ELR (cell line): ENCODE measurements at places on chromosomes 2 and 18.

DNA sequence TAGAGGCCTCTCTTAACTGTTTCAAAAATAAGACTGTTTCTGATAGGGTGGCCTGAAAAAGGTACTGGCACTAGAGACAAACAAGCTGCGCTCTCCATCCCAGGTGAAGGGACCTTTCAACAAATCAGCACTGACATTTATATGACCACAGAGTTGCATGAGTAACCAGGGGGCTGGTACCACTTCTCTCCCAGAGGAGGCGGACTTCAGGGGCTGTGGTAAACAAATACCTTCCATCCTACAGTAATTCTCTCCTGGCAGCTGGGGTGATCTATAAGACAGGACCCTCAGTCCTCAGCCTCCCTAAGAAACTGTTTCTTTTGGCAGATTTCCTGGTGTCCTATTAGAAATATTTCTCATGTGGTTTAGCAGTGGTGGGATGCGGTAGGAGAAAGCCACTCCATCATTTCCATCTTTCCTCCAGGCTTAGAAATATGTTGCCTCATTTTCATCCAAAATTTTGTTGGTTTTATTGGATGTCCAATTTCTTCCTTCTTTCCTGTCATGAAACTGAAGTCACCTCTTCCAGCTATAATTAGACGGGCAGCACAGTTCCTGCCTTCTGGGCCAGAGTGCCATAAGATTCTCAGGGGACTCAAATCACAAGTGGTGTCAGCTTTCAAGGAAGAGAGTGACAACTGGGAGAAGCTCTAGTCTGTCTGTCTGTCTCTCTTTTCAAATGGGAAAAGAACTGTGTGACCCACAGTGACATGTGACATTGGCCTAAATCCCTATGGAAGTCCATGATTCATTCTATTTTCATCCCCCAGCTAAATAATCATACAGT is 96.4 kb downstream of the CYRIA start:
- no peak for DNase-seq

- DNase-seq, result peak; percentile 21
Observed at GRCh38 chr2:11669454-11670291, at the start of gene NTSR2. Gene NTSR2, minus strand, starts transcription at chr2:11670195. Its CDS starts 66 bp downstream, at chr2:11670129.

DNA sequence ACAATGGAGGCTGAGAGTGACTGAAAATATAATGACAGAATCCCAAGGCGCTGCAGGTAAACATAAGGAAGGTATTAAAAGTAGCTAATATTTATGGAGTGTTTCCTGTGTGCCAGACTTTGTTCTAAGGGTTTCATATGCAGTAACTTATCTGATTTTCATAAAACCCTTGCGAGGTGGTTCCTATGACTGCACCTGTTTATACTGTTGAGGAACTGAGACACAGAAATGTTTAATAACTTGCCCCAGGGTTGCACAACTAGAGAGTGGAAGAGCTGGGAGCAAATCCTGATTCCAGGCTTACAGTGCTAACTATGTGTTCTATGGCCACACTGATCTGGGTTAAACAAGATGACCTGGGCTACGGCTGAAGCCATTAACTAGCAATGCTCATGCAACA is 2.4 kb downstream of the SP110 start:
- no peak for DNase-seq

GRCh38 chr18:48767090-48767690 is 183.6 kb downstream of the SMAD7 start:
- no peak for DNase-seq

DNA sequence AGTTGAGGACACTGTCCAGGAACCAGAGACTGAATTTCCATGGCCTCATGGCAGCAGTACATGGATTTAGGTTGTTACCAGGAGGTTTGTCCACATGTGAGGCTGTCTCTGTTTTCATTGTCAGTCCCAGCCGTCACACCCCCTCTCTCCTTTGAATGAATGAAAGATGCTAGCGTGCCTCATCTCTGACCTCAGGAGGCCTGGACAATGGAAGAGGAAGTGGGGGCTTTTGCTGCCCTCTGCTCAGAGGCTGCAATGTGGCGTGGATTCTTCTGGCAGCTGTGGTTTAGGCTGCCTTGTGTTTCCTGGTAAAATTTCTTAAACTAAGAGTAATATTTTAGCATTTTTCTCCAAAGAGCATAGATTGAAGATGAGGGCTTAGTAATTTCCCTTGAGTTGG is 47.5 kb downstream of the RAB31 start:
- DNase-seq, result no peak

- DNase-seq, result no peak
Observed at GRCh38 chr2:240143276-240143675, 2.8 kb upstream of the OTOS start.

- no peak for DNase-seq
Observed at GRCh38 chr18:12556946-12557806, 100.7 kb downstream of the SPIRE1 start.

GRCh38 chr2:146994246-146994645 is 850.6 kb upstream of the ACVR2A start:
- DNase-seq, result no peak

GRCh38 chr2:220550995-220551700 is 923.7 kb downstream of the SLC4A3 start:
- DNase-seq, result no peak

GRCh38 chr2:121627525-121628050 is 21.7 kb downstream of the CLASP1 start:
- DNase-seq, result no peak

- peak; percentile 49 for DNase-seq
Observed at GRCh38 chr18:13800505-13801259, 23.3 kb upstream of the MC5R start.

DNA sequence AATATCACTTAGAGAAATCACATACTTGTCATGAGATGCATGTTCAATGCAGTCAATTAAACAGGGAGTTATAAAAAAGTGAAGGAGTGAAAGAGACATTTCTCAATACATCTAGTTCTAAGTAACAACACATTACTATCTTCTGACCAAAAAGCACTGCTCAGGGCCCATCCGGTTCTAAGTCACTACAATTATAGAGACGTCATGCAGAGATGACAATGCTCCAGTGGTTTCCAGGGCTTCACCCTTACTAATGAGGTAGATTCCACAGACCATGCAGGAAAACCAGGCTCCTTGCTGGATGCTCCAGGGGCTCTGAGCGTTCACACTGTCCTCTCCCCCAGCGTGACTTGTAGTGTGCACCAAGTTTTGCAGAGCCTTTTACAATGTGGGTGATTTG is 88.0 kb downstream of the FTCDNL1 start:
- DNase-seq, result no peak

GRCh38 chr2:44964752-44965236 is 23.3 kb downstream of the SIX3 start:
- peak; percentile 49 for DNase-seq

GRCh38 chr18:28961669-28962228 is 784.8 kb upstream of the CDH2 start:
- peak; percentile 61 for DNase-seq

DNA sequence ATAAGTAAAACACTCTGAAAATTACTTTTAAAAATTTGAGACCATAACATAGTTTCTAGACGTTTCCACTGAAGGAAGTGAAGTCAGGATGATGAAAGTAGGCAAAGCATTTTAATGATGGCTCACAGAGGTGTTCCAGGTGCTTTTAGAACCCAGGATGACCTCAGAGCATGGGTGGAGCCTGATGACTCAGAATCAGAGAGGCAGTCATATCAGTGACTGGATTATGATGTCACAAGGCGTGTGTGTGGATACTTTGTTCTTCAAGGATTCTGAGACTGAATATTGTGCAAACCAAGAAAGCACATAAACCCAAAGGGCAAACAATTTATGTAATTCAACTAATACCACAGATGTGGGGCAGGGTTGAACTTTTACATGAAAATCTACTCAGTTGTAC is 208.0 kb upstream of the FBXO11 start:
- DNase-seq, result peak; percentile 59

DNA sequence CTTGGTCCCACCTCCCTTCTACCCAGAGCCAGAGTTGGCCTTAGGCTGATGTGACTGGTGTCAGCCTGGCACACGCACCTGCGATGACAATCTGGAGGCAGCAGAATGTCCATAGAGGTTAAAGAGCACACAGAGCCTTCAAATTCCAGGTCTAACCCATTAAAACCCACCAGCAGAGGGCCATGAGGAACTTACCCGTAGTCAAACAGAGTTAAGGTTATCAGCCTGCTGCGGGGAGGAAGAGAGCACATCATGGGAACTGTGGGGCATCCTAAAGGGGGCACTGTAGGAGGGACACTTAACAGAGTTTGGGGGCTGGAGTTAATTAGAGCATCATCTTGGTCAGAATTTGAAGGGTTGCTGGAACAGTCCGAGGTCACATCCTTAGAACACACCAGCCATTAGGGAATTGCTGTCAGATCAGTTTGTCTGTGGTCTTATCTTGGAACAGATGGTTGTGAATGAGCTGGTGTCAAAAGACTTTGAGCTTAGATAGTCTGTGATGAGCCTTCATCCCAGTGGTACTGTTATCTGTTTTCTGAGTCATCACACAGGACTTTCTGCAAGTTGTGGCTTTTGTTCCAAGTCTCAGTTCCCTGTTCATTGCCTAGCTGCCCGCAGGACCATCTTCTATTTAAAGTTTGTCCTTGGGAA is 248.6 kb downstream of the LOXHD1 start:
- no peak for DNase-seq

- peak; percentile 6 for DNase-seq
Observed at GRCh38 chr2:158202161-158202815, 100.6 kb downstream of the UPP2 start.

DNA sequence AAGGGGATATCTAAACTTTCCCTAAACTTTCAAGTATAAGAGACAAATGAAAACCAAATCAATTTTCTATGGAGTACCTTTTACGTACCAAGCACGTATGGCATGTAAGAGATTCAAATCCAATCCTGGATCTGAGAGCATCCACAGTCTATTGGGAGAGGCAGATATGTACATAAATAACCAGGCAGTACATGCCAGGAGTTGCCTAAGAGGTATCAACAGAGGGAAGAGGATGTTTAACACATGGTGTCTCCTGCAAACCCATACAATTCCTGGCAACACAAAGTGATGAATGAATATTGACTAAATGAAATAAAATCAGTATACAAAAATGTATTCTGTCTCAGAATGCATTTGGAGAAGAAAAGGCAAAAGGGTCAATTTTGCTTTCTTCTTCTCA is 116.6 kb downstream of the PIGN start:
- DNase-seq, result no peak

DNA sequence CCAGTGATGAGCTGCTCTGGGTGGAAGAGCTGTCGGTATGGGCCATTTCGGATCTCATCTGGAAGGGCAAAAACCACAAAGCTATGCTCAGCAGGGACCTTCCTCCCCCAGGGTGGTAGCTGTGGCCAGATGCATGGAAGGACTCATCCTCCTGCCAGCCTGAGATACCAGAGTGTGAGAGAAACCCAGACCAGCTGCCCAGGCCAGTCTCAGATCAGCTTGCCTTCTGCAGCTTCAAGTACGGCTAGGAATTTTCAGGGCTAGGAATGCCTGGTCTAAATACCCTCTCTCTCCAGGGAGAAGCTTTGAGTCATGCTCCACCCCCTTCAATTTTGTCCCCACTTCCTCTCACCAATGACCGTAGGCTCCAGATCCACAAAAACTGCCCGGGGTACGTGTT is 1.4 kb upstream of the TUBA4B start:
- DNase-seq, result no peak

GRCh38 chr2:46387886-46388515 is 90.8 kb downstream of the EPAS1 start:
- DNase-seq, result no peak

- DNase-seq, result peak; percentile 65
Observed at GRCh38 chr2:164495491-164496223, 125.6 kb downstream of the GRB14 start.

DNA sequence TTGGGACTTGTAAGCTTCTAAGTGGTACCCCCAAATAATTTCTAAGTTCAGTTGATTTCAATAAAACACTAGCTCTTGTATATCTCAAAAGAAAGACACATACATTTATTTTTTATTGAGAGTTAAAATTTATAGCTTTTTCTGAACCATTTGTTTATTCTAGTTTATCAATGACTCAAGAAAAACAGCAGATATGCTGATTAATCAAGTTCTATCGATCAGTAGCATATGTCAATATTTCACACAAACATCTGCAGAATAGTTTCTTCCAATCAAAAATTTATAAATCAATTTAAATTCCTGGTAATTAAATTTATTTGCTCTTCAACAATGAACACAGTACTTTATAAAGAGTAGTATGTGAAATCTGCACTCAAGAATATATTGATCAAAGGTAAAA is 5.3 kb downstream of the FIGN start:
- DNase-seq, result no peak

- no peak for DNase-seq
Observed at GRCh38 chr2:830419-831224, 120.0 kb upstream of the SNTG2 start.

- DNase-seq, result no peak
Observed at GRCh38 chr2:94994063-94994913, 31.2 kb upstream of the MAL start.

- no peak for DNase-seq
Observed at GRCh38 chr18:34592961-34593382, 117.1 kb upstream of the DTNA start.

DNA sequence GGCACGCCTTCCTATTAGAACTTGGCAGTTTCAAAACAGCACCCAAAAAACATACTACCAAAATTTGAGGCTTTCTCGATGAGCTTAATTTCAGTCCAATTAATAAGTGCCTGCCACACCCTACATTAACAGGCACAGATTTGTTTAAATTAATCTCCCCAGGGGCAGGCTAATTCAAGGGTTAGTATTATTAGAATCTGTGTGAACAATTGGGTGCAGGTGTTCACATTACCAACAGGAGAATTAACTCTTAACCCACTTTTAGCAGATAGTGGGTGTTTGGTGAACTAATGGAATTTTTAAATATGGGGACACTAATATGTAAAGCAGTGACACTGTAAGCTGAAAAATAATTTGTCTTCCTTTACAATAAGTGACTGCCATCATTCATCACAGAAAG is 4.1 kb downstream of the MBD2 start:
- DNase-seq, result no peak

GRCh38 chr2:101752716-101753616 is 55.5 kb downstream of the MAP4K4 start:
- DNase-seq, result no peak

- DNase-seq, result peak; percentile 70
Observed at GRCh38 chr2:140586379-140586778, 1544.4 kb downstream of the LRP1B start.

DNA sequence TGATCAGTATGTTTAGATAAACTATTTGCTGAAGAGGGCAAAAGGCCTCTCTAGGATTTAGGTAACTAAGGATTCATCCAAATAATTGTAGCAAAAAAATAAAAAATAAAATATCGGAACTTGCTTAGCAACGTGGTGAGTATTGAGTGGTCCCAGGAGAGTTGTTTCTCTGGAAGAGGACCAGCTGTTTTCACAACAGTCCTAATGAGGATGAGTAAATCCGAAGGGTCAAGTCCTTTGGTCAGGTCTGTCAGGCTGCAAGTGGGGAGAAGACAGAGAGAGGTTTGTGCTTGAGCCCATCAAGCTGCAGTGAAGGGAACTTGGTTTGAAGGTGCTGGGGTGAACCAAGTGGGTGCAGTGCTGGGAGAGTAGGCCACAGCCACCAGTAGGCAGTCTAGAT is 539.2 kb downstream of the SLC4A3 start:
- no peak for DNase-seq
